ENCODE measurements at places on chromosomes 1 and 21. TPM values are rescaled to one million over a fixed set of nuclear protein-coding genes. Genes with fewer than 3 reads are reported as not detected.

Gene ADGRB2
- 2.2 TPM for total RNA-seq

Gene CD247
- 0.61 TPM for total RNA-seq

Gene NFIA
- 32.5 TPM for total RNA-seq

DNA sequence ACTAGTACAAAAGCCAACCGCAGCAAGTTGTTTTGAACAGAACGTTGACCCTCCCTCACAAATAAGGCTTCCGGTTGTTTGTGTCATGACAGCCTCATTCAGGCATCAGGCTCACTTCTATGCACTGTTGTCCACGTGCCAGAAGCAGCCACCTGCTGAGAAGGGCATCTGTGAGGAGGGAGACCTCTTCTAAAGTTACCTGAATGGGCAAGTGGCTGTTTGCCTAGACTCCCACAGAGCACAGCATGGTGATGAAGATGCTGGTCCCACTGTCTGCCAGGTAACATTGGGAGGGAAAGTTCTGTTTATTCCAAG, 176.1 kb downstream of the CLIC6 start:
- DNase-seq: no peak

GRCh38 chr1:76337542-76338219, 263.1 kb downstream of the ST6GALNAC3 start:
- DNase-seq: no peak

DNA sequence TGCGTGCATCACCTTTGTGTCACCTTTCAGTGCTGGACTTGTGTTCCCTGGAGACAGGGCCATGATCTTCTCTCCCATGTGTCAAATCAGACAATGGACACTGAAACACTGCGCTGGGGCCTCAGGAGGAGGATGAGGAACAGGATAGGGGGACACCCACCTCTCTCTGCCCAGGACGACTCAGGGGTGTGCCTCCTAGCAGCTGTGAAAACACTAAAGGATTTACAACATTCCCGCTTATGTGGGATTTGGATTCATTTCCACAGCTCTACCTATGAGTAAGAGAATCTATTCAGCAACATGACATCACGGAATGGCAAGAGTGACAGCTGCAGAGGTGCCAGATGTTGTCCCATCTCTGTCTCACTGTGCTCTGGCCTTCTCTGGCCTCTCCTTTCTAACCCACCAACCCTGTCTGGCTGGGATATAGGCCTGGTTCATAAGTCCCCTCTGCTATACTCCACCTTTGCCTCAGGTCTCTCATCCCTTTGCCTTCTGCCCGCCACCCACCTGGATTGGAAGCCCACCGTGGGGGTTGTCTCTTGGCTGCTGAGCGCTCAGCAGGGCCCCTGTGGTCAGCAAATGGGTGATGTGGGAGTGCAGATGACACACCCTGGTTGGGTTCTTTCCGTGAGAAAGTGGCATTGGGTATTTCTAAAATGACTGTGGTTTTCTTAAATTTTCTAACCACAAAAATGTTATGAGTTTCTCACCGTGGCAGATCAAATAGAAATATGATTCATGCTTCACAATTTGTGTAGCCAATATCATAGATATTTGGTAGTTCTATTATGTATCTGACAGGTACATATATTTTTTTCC, 47.1 kb upstream of the TLR5 start:
- no peak for DNase-seq
